NCI-H345 (cell line): ENCODE measurements at places on chromosomes 16 and 17.
A peak's percentile ranks its signal among the peaks of the same experiment; 100 is the strongest.

DNA sequence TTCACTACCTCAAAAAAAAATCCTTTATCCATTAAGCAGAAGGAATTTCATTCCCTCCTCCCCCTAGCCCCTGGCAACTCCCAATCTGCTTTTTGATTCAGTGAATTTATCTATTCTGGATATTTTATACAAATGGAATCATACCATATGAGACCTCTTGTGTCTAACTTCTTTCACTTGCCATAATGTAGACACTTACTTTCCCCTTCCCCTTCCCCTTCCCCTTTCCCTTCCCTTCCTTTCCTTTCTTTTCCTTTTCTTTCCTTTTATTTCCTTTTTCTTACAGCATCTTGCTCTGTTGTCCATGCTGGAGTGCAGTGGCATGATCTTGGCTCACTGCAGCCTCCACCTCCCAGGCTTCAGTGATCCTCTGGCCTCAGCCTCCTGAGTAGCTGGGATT is 50.5 kb downstream of the PSMD12 start:
- no peak for DNase-seq

GRCh38 chr17:81002409-81003361 is 11.0 kb downstream of the CHMP6 start:
- DNase-seq, result peak; percentile 91

DNA sequence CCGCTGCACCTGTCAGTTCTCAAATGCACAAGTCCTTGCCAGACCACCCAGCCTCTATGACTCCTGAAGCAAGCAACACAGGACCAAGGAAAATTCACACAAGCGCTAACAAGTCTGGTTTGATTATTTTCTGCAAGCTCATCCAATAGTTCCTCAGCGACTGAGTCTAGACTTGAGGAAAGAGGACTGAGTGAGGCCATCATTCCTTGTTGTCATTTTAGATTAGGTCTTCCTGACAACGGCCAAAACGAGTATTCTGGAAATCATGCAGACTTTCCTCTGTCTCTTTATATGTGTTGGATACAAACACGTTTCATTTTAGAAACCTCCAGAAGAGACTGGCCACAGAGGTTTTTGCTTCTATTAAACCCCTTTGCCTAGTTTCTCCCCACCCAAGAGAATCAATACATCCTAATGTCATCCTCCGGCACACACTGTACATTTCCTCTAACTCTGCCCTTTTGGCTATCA is 561 bp downstream of the CCDC47 start:
- no peak for DNase-seq

GRCh38 chr16:48498769-48499631 is 111.0 kb downstream of the N4BP1 start:
- no peak for DNase-seq

- DNase-seq, result no peak
Observed at GRCh38 chr17:74833501-74834377, 25.9 kb downstream of the GRIN2C start.

GRCh38 chr16:70710422-70711210 is 24.8 kb upstream of the MTSS2 start:
- no peak for DNase-seq

DNA sequence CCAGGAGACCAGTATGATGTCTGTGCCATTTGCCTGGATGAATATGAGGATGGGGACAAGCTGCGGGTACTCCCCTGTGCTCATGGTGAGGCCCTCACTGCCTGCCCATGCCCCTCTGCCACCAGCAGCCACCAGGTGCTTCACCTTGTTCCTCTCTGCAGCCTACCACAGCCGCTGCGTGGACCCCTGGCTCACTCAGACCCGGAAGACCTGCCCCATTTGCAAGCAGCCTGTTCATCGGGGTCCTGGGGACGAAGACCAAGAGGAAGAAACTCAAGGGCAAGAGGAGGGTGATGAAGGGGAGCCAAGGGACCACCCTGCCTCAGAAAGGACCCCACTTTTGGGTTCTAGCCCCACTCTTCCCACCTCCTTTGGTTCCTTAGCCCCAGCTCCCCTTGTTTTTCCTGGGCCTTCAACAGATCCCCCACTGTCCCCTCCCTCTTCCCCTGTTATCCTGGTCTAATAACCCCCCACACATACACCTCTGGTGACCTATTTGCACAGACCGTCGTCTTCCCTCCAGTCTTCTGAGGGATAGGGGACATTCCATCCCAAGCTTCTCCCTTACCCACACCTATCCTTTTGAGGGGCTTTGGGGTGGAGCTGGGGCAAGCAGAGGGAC is 3.7 kb downstream of the PFN1 start:
- no peak for DNase-seq

DNA sequence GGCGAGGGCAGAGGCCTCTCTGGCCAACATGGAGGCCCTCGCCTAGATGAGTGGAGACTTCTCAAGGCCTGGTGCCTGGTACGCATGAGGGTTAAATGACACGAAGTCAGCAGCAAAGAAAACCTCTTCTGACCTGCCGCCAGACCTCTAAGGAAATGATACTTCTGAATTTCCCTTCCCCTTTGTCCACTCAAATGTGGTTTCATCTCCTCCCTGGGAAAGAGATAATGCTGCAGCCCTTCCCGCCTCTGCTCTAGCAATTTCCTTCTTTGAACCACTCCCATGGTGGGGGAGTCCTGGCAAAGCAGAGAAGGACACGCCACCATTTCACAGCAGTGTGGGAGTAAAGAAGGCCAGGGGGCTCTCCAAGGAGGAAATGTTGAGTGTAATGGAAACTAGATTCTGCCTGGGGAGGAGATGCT is 65.7 kb upstream of the BCAR1 start:
- no peak for DNase-seq

DNA sequence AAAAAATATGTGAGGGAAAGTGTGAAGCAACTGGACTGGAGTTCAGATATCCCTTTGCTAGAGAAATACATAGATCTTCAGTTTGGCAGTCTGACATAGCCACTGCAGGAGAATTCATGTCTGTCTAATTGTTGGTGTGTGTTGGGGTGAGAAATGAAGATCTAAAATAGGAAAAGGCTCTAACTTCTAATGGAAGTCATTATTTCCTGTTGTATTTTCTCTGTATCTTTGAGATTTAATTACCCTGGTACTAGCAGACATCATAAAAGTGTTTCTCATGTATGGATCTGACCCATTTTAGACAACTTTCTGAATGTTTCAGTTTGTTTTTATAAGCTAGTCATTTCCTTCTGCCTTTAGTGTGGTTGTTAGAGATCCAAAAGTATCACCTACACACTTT is 128.3 kb downstream of the NLK start:
- no peak for DNase-seq

GRCh38 chr16:4765511-4766474 is 1.2 kb downstream of the ZNF500 start:
- no peak for DNase-seq

- DNase-seq, result peak; percentile 27
Observed at GRCh38 chr17:49987681-49988441, 7.2 kb downstream of the DLX3 start.

DNA sequence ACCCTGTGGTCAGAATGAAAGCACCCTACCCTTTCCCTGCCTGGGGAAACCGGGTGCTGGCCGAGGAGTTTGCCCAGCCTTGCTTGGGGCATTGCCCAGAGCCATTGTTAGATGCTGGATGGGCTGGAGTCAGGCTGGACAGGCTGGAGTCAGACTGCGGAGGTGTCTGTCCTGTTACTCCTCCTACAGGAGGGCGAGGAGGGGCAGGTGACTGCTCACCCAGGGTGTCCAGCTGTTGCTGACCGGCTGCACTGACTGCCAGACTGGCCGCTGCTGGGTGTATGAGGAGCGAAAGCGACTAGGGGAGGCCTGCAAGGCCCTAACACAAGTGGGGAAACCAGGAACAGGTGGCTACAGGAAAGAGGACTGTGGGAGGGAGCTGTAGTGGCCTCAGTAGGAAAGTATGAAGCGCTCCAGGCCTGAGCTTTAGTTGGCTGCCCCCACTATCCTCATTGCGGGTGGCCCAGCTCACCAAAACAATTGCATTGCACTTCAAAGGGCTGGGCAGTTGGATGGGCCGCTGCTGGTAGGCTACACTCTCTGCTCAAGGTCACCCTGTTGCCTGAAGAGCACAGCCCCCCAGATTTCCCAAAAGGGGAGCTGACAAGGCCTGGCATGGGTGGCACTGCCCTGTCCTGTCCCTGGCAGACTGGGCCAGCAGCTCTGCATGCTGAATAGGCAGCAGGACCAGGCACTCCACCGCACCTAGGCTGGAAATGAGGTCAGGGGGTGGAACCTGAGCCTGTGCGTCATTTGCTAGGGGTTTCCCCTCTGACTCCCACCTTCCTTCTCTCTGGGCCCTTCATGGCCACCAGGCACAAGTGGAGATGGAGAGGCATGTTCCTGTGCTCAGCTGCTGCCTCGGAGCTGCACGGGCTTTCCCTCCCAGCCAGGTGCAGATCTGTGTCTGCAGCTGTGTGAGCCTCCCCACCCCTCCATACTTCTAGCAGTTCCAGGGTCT is 18.4 kb downstream of the LDHD start:
- DNase-seq, result no peak

- DNase-seq, result no peak
Observed at GRCh38 chr17:66837226-66837625, 2.3 kb downstream of the CACNG5 start.

GRCh38 chr17:28720247-28720996 is 637 bp downstream of the RPL23A start:
- no peak for DNase-seq

DNA sequence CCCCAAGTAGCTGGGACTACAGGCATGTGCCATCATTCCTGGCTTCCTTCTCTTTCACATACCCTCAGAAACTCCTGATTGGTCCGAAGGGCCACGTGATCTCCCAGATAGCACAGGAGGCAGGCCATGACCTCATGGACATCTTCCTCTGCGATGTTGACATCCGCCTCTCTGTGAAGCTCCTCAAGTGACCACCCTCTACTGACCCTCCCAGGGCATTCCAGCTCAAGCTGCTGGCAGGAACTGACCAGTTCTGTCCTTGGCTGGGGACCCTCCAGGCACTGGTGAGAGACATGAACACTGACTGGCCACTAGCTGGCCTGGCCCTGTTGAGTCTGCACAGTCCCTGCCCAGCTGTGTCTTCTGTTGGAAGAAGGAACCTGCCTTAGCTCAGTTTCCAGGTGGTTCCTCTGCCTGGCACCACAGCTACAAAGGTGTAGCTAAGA is 5.6 kb downstream of the ERAL1 start:
- DNase-seq, result no peak

GRCh38 chr17:42236760-42237159 is 39.4 kb downstream of the STAT5B start:
- DNase-seq, result no peak

DNA sequence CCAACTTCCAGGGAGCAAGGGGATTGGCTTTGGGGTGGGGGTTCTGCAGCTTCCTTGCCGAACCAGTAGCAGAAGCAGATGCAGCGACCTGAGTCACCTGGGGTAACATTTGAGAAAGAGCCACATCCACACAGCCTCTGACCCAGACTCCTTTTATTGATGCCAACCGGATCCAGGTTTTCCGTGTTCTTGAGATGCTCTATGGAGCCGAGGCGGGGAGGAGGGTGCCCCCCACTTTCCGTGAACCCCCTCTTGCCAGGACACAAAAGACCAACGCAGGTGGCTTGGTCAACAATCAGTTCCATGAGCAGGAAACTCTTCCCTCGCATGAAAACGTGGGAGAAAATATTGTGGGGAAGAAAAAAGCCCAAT is 125.8 kb downstream of the C16orf78 start:
- no peak for DNase-seq

DNA sequence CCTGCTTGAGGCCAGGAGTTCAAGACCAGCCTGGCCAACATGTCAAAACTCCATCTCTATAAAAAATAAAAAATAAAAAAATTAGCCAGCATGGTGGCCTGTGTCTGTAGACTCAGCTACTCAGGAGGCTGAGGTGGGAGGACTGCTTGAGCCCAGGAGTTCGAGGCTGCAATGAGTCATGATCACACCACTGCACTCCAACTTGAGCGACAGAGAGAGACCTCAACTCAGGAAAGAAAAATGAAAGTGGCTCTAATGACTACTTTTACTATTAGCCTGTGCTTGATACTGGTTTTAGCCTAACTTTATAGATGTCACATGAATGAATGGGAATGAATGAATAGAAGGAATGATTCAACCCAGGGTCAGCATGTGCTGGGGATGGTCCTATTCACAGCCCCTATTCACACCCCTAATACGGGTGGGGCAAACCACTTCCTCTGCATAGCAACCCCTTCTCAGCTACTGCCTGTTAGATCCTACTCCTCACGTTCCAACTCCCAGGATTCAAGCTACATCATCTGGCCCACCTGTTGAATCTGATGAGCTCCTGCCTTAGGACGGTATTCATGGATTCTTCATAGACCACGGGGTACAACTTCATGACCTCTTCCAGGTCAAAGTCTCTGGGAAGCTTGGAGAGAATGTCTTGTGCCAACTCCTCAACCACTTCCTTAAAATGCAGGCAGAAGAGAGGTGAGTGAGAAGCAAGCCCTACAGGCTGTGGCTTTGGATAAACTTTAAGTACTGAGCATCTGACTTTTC is 40.5 kb downstream of the LYRM1 start:
- DNase-seq, result no peak

DNA sequence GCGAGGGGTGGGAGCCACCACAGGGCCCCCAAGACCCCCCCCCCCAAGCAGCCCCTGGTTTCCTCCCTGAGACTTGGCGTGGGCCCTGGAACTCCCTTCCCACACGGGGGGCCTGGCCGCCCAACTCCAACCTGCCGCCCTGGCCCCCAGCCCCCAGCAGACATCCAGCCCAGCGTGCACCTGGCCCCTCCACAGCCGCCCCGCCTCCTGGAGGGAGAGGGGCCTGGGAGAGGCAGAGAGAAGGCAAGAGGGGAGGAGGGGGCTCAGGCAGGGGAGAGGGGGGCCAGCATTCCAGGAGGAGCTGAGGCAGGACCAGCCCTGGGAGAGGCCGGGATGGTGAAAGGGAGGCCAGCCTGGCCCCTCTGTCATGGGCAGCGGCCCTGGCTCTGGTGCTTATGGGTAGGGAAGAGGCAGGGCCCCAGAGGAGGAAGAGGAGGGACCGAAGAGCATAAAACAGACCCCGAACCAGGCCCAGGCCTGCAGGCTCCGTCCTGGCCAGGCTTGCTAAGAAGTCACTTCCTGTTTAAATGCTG is 16.7 kb downstream of the IL34 start:
- no peak for DNase-seq

DNA sequence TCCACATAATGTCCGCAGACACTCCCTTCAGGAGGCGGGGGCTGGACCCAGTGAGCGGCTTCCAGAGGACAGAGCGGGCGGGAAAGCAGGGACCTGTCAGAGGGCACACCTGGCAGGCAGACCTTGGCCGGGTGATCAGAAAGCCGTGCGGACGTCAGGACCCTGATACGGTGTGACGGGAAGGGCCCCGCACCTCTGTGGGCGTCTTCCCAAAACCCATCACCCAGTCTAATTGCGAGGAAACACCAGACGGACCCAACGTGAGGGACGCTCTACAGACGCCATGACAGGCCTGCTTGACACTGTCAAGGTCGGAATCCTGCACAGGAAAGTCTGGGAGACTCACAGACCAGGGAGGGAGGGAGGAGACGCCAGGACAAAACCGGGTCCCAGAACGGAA is 8.4 kb downstream of the LMF1 start:
- no peak for DNase-seq
